ENCODE measurements at places on chromosomes 2 and 18.

DNA sequence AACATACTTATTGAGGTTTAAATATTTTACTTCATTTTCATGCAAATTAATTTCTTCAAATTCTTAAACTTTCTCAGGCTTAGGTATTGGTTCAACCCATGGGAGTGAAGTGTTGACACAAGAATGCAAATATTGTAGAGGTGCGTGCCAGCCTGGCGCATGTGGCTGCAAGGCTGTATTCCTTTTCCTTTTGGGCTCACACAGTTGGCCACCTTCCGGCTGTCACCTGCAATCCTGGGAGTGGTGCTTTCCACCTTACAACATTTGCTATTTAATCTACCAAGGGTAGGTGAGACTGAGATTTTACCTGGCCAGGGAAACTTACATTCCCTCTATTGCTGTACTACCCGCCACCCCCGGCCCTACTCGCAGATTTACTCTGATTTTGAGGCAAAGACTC, 141.1 kb downstream of the DCC start:
- DNase-seq = no peak

- no peak for DNase-seq
These were observed 40.2 kb downstream of the SCTR start for GRCh38 chr2:119483896-119484718.

- DNase-seq = no peak
These were observed 89.0 kb upstream of the PNPT1 start for GRCh38 chr2:55782528-55783173.

- DNase-seq = no peak
These were observed 483.9 kb upstream of the ZNF804A start for GRCh38 chr2:184114439-184114838.

DNA sequence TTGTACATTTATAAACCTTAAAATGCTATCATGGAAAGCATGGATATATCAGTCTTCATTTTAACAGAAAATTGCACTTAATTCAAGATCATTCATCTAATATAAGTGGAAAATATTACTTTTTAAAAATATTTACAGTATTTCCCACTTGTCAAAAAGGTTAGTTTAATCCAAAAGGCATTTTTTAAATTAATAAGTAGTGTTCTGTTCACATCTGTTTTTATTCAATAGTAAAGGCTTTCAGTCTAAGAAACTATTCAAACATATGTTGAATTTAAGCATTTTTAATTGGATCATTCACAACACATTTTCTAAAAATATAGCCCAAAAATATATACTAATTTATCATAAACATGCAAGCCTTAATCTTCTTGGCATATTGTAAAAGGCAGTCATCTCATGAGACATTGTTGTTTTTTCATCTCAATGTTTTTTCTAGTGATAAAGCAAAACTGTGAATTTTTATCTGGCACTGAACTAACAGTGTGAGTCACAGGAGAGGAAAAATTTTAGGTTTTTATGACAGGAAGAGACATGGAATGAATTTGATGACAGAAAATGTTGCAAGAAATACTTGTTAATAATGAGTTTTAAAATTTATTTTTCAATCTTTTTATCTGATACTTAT, 1642.5 kb upstream of the TMEFF2 start:
- DNase-seq = no peak

GRCh38 chr18:50606609-50607008, 46.7 kb downstream of the MAPK4 start:
- DNase-seq = no peak

DNA sequence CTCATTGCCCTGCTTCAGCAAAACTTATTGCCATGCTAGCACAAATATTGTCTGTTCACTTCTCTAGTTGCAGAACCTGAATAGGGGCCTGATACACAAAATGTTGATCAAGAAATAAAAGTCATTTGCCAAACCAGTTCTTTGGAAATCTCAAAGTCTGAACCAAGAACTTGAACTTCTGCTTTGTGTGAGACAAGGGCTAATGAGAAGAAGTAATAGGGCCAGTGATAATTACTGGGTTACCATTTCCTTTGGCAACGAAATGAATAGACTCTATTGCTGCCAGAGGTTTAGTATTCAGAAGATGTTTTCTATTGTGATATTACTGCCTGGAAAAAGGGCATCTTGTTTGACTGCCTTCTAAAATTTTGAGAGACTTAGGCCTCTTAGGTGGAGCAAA, 35.0 kb downstream of the TMEFF2 start:
- no peak for DNase-seq

GRCh38 chr18:60664736-60665135, 292.2 kb upstream of the MC4R start:
- DNase-seq = no peak

DNA sequence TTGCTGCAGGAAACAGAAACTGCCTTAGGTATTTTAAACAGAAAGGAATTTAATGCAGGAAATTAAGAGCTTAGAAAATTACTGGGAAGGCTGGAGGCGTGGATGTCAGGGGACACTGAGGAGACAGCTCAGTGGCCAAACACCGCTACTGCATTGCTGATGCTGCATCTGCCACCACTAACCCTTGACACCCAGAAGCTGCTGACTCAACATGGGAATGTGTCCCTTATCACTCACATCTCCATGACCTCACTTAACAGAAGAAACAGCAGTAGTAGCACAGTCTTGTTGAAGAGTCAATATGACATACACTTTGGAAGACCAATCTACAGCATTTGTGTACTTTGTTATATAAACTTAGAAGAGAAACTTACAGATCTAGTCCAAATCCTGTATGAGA, 906.1 kb downstream of the SLC4A3 start:
- DNase-seq = no peak

GRCh38 chr2:119929537-119929936, 83.3 kb upstream of the EPB41L5 start:
- DNase-seq = no peak

- DNase-seq = no peak
These were observed 16.2 kb downstream of the CENPO start for GRCh38 chr2:24809316-24810007.

- no peak for DNase-seq
These were observed 453.3 kb upstream of the SALL3 start for GRCh38 chr18:78526275-78526674.

DNA sequence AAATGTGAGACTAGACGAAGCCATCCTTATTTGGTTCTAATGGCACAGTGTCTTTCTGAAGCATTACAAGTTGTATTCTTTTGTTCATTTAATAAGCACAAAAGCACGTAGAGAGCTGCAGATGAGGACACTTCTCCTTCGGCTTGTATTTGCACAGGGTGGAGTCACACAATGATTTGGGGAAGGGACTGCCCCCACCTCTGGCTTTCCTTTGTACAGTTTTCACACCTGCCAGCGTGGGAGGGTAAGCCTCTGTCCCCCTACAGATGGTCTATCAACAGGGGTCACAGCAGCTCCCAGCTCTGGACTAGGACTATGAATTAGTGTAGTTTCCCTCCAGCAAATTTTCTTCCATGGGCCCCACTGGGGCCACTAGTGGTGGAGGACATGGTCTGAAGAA, 108.2 kb upstream of the KLHL14 start:
- DNase-seq = no peak

DNA sequence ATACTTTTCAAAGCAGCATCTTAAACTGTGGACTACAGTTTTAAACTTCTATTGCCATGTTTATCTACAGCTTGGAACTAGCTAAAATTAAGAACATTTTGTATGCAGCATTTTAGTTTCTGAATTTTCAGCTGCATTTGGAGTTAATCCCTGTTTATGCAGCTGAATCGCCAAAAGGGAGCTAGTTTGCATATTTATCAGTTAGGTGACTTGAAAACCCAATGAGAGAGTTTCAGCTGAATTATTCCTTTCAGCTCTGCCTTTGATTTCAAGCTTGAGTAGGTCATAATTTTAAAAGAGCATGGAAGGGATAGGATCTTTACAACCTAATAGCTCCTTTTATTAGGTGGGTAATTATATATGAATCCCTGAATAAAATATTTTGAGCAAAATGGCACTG, 692.6 kb downstream of the MBD2 start:
- no peak for DNase-seq

DNA sequence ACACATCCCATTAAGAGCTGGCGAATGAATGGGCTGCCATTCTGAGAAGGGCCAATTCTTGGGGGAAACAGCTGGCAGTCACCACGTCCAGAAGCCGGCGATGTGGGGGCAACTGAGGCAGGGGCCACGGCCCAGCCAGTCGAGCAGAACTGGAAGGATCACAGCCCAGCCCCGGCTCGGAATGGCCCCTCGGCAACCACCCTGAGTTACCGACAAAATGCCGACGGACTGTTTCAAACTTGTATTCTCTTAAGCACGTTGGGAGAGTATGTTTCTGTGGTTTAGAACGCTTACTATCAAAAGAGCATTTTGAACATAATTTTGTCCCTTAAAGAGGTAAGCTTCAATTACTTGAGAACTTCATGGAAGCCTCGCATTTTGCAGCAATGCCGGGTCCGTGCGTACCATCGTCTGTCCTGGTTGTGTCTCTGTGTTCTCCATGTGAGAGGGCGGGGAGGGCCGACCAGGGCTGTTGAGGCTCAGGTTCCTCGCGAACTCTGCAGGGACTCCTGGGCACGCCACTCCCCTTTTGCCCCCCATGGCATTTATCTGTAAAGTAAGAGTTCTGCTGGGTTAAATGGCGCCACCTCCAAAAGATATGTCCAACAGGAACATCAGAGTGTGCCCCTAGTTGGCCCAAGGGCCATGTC, 155.9 kb downstream of the TWIST2 start:
- peak; percentile 40 for DNase-seq

DNA sequence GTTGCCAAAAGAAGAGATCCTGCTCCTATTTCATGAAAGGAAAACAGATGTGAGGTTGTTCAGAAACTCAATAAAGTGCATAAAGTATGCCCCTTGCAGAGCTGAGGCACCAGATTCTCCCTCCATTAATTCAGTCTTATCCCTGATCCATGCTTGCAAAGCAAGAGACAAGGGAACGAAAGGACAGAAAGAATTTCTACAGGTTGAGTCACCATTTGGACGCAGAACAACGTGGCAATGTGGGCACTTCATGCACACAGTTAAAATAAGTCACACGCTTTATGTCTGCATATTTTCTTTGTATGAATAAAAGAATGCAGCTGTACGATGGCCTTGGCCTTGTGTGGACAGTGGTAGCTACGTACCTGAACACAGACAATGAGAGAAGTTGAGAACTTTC, 321.7 kb upstream of the REV1 start:
- DNase-seq = no peak

DNA sequence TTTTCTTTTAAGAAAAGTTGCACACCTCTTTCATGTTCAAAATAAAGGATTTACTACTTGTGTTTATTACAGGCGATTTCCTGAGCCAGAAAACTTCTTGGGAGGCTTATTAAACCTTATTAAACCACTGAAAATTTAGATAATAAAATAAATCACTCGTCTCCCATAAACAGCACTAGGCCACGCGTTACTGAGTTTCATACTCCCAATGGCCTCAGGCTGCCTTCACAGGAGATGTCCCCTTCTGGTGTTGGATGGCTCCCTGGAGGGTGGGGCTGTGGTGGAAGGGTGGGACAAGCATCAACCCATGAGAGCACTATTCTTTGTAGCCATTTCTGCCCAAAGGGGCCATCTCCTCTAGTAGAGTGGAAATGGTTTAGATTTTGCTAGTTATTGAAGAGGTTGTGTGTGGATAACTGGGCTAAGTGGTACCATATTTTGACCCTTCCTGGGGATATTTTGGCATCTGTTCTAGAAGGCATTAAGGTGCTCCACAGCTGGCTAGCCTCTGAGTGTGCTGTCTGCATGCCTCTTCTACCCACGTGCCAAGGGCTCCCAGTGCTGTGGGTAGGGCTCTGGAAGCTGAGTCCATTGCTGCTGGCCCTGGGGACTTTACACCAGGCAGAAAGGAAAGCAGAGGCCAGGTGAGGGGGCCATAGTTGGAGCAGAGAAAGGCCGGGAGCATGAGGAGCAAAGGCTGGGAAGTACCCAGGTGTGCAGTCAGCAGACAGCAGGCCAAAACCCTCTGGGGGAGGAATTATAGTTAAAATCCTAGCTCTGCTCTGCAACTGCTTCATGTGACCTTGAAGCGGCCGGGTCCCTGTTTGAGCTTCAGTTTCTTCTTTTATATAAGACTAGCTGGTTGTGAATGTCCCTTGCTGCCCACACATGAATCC, 121.7 kb upstream of the SMAD2 start:
- no peak for DNase-seq

DNA sequence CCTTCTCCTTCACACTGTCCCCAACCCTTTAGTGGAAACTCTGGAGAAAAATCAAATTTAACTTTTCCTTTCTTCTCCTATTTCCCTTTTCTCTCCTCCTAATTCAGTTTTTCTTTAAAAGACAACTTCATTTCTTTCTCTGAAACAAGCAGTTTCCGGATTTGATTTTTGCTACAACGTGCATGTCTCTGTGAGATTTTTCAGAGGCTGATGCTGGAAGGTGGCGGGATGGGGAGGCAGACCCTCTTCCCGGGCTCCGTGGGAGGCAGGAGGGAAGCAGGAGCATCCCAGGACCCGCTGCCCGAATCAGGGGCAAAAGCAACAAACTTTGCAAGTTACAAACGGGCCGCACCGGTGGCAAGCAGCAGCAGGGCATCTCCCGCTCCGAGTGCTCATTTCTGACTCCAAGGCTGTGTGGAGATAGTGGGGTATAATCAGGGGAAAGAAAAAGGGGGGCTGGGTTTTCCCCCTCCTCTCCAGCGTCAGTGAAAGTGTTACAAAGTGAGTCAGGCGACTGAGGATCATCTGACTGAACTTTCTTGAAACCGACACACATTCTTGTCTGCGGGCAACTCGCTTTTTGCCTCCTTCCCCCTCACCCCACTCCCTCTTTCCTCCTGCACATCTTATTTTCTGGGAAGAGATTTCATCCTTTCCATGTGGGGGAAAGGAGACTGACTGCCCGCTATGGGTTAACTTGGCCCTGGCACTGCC, 6.4 kb downstream of the ZEB2 start:
- DNase-seq = no peak

- DNase-seq = no peak
These were observed 246.8 kb upstream of the RASGRP3 start for GRCh38 chr2:33229646-33230045.

GRCh38 chr2:104648376-104648775, 205.5 kb upstream of the POU3F3 start:
- DNase-seq = no peak

DNA sequence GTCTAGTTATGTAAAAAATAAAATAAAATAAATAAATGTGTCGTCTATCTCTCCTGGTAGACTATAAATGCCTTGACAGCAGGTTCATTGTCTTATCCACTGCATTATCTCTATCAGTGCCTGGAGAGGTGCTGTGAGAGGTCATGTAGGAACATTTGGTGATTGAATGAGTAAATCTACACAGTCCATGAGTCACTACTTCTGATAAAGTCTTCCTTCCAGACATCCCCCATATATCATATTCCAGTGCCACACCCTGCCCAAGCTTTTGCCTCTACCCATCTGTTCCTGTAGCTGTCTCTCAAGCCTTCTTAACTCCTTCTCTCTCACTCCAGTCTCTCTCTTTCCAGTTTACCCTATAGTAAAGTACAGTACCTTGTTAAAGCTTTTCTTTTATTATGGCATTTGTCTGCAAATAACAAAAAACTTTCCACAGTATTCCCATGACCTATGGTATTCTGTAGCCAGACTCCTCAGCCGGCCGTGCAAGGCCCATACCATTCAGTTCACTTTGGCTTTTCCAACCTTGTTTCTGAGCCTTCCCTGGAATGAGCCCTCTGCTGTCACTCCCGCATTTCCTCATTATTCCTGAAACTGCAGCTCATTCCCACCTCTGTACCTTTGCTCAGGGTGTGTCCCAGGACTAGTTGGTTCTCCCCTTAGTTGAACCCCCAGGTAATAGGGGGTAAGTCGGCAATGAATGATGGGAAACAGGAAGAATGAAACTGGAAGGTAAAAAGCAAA, 37.5 kb downstream of the ANXA4 start:
- DNase-seq = no peak

Measured in left forelimb (tissue), 1 donor.